NCI-H1694 (cell line): ENCODE measurements at places on chromosomes 7 and 10.
A peak's percentile ranks its signal among the peaks of the same experiment; 100 is the strongest.

GRCh38 chr10:42734536-42734935 is 48.1 kb upstream of the BMS1 start:
- no peak for DNase-seq

- DNase-seq = no peak
Measured at GRCh38 chr10:90407131-90407530, 450.7 kb downstream of the HTR7 start.

DNA sequence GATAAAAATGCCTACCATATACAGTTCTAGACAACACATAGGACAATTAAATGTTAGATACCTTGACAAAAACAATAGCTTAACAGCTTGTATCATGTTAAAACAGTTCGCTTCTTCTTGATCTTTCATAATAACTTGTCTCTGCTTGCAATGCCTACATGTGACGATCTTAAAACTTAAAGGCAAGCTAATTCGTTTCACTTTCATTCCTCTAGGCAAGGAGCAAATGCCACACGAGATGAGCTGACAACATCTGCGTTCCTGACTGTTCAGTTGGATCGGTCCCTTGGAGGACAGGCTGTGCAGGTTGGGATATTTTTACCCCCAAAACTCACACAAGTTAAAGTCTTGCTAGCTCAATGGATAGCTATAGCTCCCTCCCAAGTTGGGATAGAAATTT is 51.6 kb upstream of the ARL4A start:
- no peak for DNase-seq

GRCh38 chr10:63173468-63174232 is 40.5 kb downstream of the NRBF2 start:
- no peak for DNase-seq

GRCh38 chr10:62708569-62708968 is 96.0 kb upstream of the ADO start:
- no peak for DNase-seq

DNA sequence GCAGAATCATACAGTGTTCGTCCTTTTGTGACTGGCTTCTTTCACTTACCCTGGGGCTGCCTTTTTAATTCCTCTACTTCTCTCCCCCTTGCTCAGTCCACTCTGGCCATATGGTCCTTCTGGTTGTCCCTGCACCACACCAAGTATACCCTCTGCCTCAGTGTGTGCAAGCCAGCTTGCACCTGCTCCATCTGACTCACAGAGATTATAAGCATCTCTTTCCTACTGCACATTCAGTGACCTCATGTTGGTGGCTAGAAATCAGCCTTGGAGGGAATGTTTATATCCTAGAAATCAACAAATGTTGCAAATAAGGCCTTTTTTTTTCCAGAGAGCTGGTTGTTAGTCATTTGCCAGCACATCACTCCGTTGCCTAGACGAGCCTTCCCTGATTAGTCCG is 67.5 kb upstream of the C10orf90 start:
- DNase-seq = no peak

DNA sequence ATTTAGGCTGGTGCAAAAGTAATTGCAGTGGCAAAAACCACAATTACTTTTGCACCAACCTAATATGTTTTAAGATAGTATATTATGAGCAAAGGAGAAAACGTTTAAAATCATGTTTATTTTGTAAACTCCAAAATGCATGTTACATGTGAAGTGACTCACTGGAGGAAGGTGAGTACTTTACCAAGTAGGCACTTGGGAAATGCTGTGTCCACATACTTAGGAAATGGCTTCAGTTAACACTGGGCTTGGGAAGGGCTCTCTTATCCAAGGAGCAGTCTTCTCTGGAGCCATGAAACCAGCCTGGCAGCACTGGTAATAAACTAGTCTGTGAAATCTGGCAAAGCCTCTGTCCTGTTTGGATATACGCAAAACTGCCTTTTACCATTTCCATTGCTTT is 4.4 kb downstream of the RPS24 start:
- DNase-seq = no peak

GRCh38 chr10:77223526-77224460 is 413.8 kb downstream of the KCNMA1 start:
- DNase-seq = peak; percentile 79

GRCh38 chr7:24466168-24466768 is 107.0 kb upstream of the PALS2 start:
- no peak for DNase-seq

- DNase-seq = no peak
Measured at GRCh38 chr7:98192781-98193457, 18.3 kb upstream of the BHLHA15 start.

GRCh38 chr10:124676416-124677062 is 67.6 kb downstream of the FAM53B start:
- no peak for DNase-seq

DNA sequence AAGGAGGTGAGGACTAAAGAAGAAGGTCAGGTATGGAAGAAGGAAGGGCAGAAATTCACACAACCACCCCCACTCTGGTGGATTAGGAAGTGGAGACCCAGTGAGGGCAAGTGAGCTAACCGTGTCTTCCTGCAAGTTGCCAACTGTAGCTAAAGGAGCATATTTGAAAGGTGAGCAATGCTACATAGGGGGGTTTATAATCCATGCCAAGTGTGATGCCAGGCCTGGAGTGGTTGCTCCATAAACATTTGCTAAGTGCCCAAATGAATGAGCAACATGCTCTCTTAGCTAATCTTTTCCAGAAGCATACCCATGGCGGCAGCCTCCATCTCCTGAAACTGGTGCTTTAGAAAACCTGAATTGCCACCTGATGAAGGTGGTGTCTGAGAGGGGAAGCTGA is 121.6 kb downstream of the LRRC18 start:
- DNase-seq = no peak

DNA sequence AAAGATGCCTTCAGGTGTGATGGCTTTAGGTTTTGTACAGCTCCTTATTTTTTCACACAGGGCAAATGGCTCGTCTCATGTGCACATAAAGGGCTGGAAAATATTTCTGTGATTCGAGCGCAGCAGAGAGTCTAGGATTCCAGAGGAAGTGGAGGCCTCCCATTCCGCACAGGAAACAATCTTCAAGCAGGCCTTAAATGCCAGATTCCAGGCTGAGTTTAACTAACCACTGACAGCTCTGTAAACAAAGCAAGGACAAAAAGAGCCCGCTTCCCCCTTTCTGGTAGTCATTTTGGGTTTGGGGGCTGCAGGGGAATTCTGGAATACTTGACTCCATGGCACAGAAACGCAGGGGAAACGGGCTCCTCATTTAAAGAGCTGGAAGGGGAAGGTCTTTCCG is 87.2 kb downstream of the CALD1 start:
- no peak for DNase-seq

- no peak for DNase-seq
Measured at GRCh38 chr10:73744664-73744975, 448 bp downstream of the SEC24C start.

GRCh38 chr7:66265566-66265965 is 60.4 kb downstream of the TPST1 start:
- no peak for DNase-seq

- no peak for DNase-seq
Measured at GRCh38 chr7:74225400-74225799, 15.6 kb downstream of the LAT2 start.

DNA sequence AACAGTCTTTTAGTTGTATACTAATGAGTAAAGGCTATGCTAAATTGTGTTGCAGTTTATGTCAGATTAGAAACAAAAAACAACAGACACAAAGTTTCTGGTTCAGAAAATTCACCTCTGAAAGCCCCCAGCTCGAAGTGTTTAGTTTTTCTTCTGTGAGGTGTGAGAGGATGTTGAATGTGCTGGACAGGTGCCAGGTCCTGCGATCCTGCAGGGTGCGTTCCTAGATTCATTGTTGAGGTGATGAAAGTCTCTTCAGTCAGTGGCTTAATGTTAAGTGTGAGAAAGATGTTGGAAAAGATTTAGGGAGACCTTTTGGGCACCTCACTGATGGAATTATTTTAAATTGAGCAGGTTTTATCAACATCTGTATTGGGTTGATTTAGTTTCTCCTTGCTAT is 287.3 kb downstream of the SDK1 start:
- DNase-seq = no peak

DNA sequence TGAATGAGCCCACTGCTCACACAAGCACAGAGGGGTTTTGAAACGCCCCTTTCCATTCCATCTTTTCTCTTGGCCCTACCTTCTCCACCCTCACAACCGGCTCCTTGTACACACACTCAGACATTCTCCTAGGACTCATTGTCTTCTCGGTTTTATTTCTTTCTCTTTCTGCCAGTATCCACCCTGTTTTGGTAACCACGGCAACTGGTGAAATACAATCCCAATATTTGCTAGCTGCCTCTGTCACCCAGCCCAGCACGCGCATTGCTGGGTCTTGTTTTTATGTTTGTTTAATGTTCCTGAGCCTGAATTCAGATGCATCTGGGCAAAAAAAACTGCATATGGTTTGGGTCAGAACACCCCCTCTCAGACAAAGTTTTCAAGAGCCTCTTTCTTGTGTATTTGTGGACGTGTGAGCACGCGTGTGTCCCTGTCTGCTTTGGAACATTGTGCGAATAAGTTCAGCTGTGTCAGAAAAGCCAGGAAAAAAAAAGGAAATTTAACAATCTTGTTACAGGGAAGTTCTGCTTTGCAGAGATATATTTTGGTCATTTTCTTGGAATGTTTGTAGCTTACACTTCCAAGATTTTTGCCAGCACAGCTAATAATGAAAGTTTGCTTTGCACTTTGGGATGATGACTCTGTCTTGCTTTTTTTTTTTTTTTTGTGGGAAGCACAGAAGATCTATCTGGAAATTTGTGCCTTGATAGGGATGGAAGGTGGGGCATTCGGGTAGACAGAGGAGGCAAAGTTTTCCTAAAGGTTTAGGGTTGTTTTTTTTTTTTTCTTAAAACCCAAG is 225.9 kb downstream of the TRIL start:
- no peak for DNase-seq

GRCh38 chr10:131113165-131113564 is 198.4 kb downstream of the TCERG1L start:
- no peak for DNase-seq

GRCh38 chr7:21107101-21107500 is 320.4 kb upstream of the SP8 start:
- no peak for DNase-seq

DNA sequence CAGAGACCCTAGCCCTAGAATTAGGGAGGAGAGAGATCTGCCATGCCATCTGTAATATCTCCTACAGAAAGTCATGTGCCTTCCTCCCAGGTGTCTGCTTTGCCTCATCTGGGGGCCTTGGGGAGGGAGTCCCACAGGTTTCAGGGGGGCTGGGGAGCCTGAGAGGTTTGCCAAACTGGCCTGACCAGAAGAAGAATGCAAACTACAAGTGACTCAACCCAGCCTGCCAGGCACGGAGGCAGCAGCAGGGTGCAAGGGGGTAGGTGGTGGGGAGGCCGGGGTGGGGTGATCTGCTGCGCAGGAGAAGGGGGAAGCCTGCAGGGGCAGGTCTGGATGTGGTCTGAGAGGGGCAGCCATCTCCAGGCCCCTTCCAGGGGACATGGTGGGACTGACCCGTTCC is 9.6 kb upstream of the TRIM8 start:
- DNase-seq = no peak

DNA sequence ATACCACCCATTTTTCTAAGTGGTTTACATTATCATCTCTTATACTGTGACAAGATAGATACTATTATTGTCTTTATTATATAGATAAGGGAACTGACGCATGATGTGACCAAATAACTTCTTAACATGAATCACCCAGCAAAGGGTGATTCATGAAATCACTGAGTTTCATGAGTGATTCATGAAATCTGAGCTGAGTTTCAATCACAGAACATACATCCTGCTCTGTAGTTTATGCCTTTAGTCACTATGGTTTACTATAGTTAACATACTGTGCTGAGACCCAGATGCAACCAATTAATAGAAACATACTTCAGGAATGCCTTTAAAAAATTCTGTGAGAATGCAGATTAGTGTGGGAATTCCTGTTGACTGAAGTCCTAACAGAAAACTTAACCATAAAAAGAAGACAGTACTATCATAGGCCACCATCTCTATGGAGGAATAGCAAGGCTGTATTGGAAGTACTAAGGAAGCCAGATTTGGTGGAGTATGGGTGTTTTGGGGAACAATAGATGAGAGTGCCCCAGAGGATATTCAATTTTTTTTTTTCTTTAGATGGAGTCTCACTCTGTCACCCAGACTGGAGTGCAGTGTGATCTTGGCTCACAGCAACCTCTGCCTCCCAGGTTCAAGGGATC is 43.1 kb upstream of the SEMA3A start:
- DNase-seq = no peak

GRCh38 chr10:124077208-124077993 is 16.0 kb downstream of the CHST15 start:
- DNase-seq = no peak

DNA sequence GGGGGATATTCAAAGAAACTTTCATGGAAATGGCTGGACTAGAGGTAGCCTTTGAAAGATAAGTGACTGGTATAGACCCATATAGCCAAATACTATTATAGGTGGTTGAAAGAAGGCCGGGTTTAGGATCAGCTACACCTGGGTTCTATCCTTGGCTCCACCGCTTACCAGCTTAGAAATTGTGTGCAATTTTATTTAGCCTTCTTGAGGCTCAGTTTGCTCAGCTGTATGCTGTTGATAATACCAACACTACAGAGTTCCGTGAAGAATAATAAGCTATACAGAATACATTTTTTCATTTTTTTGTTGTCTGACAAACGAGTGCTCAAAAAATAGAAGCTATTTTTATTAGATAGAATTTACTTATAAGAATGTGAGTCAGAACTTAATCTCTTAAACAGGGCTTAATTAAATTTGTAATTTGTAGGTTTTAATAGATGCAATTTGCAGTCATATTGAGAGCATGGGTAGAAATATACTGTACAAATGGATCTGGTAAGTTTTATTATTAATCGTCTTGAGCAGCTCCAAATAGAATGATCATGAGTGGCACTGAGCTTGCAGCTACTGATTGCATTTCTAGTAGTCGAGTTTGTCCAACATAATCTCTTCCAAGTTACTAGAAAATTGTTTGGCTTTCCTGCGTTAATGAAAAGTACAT is 164.3 kb upstream of the PHYHIPL start:
- no peak for DNase-seq

GRCh38 chr10:5670662-5671375 is 4.4 kb upstream of the ASB13 start:
- no peak for DNase-seq

DNA sequence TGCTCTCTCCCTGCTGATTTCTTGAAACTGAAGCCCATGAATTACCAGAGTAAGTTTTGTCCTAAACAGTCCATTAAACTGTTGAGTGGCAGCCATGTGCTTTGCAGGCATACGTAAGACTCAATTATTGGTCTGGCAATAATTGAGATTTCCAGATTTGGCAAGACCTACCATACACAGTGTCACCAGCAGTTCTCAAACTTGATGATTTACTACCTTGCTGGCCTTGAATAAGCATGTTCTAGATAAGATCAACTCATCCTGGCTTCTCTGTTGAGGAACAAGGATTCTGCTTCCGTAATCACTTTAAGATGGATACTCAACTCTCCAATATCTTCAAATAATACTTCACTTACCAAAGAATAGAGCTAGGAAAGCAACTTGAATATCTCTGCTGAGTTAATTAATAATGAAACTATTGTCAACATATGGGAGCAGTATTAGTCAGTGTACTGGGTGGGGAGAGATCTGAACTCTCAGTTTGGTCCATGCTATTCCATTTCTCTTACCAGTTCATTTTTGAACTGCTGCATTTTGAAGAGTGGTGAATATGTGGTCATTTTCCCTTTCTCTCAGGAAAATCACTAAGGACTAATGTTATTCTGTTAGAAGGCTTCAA is 181.4 kb downstream of the IPMK start:
- DNase-seq = no peak

- no peak for DNase-seq
Measured at GRCh38 chr10:6350609-6351008, 147.9 kb downstream of the PFKFB3 start.

GRCh38 chr10:30254926-30255325 is 94.2 kb downstream of the MTPAP start:
- no peak for DNase-seq
